ENCODE measurements at places on chromosomes 1 and 21. TPM values are rescaled to one million over a fixed set of nuclear protein-coding genes. Genes with fewer than 3 reads are reported as not detected.

GRCh38 chr1:113394043-113394862 lies 3.9 kb downstream of the MAGI3 start:
- no peak for DNase-seq

DNA sequence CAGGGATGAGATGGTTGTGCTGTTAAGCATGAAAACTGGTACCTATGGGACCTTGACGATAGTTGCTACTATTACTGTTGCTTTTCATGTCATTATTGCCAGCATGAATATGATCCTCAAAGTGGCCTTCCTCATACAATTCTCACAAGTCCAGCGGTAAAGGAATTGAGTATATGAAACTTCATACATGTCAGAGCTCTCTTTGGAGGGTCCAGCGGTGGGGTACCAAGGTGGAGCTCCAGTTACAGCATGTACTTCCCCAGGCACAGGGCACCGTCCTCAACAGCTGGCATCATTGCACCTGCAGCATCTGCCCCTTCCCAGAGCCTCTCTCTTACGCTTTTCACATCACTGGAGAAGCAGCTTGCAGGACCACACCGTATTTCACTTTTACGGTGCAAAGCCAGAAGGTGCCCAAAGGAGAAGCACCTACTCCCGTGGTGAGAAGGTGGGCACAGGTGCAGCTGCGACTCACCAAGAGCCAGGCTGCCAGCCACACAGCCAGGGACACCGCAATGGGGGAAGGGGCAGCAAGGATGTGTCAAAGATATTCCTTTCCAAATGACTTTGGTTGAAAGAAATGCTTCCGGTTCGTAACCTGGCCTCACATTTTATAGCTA lies 166.4 kb upstream of the IRF2BP2 start:
- DNase-seq: no peak

DNA sequence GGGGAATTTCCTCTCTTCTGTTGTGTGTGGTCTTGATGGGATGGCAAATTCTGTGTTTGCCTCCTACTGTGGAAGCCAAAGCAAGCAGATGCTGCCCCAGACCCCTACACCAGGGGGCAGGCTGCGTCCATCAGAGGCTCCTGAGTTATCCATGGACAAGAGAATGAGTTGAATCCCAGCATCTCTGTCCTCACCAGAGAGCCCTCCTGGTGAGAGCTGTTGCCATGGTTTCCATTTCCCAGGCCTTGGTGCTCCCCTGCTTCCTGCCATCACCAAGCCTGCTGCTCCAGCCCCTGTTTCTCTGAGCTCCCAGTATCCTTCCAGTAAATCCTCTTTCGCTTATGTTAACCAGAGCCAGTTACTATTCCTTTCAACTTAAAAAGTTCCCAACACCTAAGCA lies 20.4 kb upstream of the GNG12 start:
- DNase-seq: peak; percentile 54

DNA sequence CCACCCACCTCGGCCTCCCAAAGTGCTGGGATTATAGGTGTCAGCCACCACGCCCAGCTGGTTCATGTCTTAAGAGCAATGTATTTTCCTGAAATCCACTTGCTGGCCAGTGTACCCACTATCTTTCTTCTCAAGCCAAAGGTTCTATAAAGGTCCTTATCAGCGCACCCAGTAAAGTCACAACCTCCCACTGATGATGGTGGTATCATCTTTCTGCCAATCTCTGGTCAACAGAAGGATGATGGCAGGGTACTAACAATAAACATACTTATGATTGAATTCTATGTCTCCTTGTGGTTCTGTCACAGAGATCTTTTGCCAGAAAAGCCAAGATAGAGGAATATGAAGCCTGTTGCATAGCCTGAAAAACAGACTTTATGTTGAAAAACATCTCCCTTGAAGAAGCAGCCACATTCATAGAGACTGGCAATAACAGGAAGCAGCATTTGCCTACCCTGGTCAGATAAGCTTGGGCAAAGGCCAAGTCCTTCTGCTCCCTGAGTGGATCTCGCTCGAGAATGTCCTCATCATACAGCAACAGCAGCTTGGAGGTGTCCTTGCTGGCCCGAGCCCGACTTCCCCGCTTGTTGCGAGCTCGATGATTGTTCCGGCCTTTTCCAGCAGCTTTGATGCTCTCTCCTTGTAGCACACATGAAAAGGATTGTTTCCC lies 73.0 kb downstream of the DAP3 start:
- DNase-seq: no peak

- DNase-seq: no peak
These were observed 13.0 kb downstream of the FAM20B start for GRCh38 chr1:179038528-179039281.

DNA sequence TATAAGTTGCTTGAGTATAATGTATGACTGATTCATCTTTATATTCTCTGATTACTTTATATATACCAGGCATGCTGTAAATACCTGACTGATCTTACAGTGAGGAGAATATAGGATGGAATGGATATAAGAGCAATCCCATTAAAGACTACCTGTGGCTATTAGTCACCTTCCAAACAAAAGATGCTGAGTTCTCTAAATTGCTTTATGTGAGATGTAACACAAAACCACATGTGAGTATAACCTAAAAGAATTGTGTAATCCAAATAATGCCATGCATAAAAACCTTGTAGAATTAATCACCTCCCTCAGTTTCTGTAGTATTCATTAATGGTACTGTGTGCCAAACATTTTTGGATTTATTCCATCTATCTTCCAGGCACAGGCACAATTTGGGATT lies 134.6 kb upstream of the LRRC7 start:
- DNase-seq: no peak

GRCh38 chr1:31545927-31546540 lies 30.3 kb upstream of the TINAGL1 start:
- DNase-seq: no peak

- DNase-seq: no peak
These were observed 53.3 kb upstream of the FASLG start for GRCh38 chr1:172605641-172606040.

- no peak for DNase-seq
These were observed 75.4 kb downstream of the CEP170 start for GRCh38 chr1:243179720-243180119.

PADI2 gene
- 0.07 TPM for polyA plus RNA-seq

MATN1 gene
- not detected for polyA plus RNA-seq
